ENCODE measurements at places on chromosomes 1 and 21. TPM values are rescaled to one million over a fixed set of nuclear protein-coding genes. Genes with fewer than 3 reads are reported as not detected.

SHISAL2A gene
- total RNA-seq: not detected

FMO5 gene
- total RNA-seq: 0.73 TPM

RNU1-3 gene
- total RNA-seq: under 0.01 TPM

PLXNA2 gene
- total RNA-seq: 91.6 TPM

CLCA1 gene
- total RNA-seq: not detected

HMGCS2 gene
- total RNA-seq: not detected

TINAGL1 gene
- 383 TPM for total RNA-seq

CD160 gene
- not detected for total RNA-seq

CFHR3 gene
- not detected for total RNA-seq

GJA8 gene
- not detected for total RNA-seq

FNBP1L gene
- total RNA-seq: 70.2 TPM

S100B gene
- not detected for total RNA-seq

SLC35F3 gene
- not detected for total RNA-seq

AADACL3 gene
- not detected for total RNA-seq

SPATA1 gene
- 0.95 TPM for total RNA-seq

SMIM12 gene
- total RNA-seq: 51.8 TPM

GPR25 gene
- total RNA-seq: not detected
